ENCODE measurements at places on chromosomes 1 and 21.

DNA sequence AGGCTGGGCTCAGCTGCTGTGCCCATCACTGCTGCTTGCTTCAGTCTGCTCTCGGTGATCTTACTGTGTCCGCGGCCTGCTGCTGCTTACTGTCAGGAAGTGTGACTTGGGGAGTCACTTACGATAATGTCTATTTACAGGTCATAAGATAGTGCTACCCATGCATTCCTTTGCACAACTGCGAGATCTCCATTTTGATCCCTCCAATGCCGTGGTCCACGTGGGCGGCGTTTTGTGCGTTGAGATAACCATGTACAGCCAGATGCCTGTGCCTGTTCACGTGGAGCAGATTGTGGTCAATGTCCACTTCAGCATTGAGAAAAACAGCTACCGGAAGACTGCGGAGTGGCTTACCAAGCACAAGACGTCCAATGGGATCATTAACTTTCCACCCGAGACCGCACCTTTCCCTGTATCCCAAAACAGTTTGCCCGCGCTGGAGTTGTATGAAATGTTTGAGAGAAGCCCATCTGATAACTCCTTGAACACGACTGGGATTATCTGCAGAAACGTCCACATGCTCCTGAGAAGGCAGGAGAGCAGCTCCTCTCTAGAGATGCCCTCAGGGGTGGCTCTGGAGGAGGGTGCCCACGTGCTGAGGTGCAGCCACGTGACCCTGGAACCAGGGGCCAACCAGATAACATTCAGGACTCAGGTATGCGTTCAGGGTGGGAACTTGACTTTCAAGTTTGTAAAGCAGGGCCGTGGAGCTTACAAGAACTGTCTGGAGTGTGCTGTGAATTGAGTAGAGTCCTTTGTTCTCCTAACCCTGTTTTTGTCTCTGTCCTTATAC, 24.4 kb upstream of the PWP2 start:
- no peak for DNase-seq

DNA sequence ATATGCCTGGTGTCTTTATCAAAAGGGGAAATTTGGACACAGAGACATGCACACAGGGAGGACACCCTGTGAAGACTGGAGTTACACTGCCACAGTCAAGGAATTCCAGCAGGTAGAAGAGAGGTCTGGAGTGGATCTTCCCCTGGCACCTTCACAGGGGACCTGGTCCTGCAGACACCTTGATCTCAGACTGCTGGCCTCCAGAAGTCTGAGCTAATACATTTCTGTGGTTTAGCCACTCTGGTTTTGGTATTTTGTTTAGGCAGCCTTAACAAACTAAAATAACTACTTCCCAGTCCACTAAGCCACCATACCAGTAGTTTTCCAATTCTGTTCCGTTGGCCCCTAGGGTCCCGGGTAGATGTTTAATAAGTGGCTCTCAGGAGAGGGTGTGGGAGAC, 164.7 kb downstream of the SETD4 start:
- DNase-seq: no peak

DNA sequence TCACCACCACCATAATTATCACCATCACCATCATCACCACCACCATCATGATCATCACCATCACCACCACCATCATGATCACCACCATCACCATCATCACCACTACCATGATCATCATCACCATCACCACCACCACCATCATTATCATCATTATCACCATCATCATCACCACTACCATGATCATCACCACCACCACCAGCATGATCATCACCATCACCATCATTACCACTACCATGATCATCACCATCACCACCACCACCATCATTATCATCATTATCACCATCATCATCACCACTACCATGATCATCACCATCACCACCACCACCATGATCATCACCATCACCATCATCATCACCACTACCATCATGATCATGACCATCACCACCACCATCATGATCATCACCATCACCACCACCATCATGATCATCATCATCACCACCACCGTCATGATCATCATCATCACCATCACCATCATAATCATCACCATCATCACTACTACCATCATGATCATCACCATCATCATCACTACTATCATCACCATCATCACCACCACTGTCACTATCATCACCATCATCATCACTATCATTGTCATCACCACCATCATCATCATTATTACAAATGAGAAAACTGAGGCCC, 60.2 kb downstream of the TRABD2B start:
- no peak for DNase-seq

- no peak for DNase-seq
These were observed 105.1 kb upstream of the TLR5 start for GRCh38 chr1:223248001-223248769.

DNA sequence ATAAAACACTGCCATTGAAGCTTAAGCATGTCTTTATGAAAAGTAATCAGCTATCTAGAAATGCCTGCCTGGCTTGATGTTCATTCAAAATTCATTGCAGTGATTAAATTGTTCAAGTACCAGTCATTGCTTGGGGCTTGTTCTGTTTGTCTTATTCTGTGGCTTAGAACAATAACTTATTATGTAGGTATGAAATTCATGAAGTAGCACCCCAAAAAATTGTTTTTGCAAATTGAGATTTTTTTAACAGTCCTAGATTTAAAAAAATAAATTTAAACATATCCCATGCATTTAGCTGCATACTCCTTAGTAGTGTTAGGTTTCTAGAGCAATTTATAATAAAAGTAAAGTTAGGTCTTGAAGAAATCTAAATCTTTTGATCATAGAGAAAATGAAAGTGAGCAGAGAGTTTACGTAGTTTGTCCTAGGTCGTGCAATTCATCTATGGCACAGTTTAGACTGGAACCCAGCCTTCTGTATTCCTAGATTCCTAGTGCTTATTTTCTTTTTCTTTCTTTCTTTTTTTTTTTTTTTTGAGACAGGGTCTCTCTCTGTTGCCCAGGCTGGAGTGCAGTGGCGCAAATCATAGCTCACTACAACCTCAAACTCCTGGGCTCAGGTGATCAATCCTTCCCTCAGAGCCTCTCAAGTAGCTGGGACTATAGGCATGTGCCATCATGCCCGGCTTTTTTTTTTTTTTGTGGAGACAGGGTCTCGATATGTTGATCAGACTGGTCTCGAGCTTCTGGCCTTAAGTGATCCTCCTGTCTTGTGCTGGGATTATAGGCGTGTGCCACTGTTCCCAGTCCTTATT, 9.3 kb downstream of the MIER1 start:
- no peak for DNase-seq
